Activated CD4-positive, alpha-beta T cell treated with anti-CD3 and anti-CD28 coated beads for 36 hours (primary cell): ENCODE measurements at places on chromosomes 4 and X. TPM values are rescaled to one million over a fixed set of nuclear protein-coding genes. Genes with fewer than 3 reads are reported as not detected.

DNA sequence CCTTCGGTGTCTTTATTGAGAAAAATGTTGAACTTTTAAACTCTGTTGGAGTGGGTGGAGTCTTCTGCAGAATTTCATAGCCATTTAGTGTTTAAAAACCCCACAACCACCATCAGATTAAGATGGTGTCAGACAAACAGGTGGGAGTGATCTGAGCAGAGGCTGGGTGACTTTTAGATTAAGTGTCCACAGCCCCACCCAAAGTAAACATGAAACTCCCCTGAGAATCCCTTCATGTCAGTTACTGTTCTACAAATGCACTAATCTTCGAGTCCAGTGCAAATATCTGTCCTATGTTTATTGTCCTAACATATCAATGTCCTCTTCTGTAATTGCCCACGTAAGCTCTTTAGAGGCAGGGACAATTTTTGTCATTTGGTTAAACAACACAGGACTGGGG lies 175.6 kb upstream of the RBPJ start:
- no peak for DNase-seq

Gene MAGEC3
- not detected for total RNA-seq

GRCh38 chr4:121712001-121712651 lies 15.3 kb upstream of the ANXA5 start:
- no peak for DNase-seq

- DNase-seq = no peak
Observed at GRCh38 chr4:173231916-173232315, 63.3 kb downstream of the GALNT7 start.

Gene C4orf50
- total RNA-seq = 0.05 TPM

GRCh38 chrX:63784346-63784901 lies 590 bp downstream of the ARHGEF9 start:
- DNase-seq = no peak

GRCh38 chrX:45714866-45715265 lies 514.2 kb upstream of the DIPK2B start:
- peak; percentile 54 for DNase-seq

Gene BEX1
- total RNA-seq = not detected

Gene SLC26A1
- 0.21 TPM for total RNA-seq

Gene MAGEB6B
- not detected for total RNA-seq

- no peak for DNase-seq
Observed at GRCh38 chr4:113699772-113700171, 61.8 kb downstream of the CAMK2D start.

DNA sequence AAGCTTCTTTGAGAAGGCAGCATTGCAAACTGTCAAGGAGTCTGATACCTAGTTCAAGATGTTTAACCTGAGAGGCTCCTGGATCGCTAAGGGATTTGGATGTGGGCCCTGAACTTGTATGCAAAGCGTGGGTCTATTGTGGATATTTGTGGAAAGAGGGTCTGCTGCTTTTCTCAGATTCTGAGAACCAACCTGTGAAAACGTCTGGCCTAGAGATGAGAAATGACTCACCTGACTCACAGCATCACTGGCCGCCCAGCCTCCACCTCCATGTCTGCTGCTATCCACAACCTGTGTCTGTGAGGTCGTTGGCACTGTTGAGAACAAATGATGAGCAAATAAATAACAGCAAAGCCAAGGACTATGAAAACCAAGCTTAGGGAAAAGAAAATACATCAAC lies 33.3 kb upstream of the PROM1 start:
- DNase-seq = no peak

DNA sequence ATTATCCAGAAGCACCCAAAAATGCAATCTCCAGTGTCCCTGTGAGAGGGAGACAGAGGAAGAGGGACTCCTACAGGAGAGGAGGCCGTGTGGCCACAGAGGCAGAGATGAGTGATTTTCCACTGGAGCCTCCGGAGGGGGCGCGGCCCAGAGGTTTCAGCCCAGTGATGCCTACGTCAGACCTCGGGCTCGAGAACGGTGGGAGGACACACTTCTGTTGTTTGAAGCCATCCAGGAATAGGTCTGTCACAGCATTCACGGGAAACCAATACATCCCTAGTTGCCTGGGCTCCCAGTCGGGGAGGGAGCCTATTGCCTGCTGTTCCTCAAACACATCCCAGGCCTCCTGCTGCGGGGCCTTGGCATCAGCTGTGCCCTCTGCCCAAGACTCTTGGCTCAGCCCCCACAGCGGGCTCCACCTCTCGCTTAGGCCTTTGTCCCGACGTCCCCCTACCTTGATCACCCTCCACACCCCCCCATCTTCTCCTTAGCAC lies 39.2 kb upstream of the HMX1 start:
- no peak for DNase-seq

Gene ABCG2
- 0.39 TPM for total RNA-seq

- DNase-seq = no peak
Observed at GRCh38 chrX:55484948-55485347, 4.7 kb downstream of the USP51 start.

Gene ADH7
- total RNA-seq = not detected

GRCh38 chrX:131544218-131544617 lies 344 bp downstream of the OR13H1 start:
- DNase-seq = no peak

- DNase-seq = peak; percentile 17
Observed at GRCh38 chr4:38802561-38803355, 1.8 kb downstream of the TLR1 start.

Gene NOX1
- total RNA-seq = not detected

DNA sequence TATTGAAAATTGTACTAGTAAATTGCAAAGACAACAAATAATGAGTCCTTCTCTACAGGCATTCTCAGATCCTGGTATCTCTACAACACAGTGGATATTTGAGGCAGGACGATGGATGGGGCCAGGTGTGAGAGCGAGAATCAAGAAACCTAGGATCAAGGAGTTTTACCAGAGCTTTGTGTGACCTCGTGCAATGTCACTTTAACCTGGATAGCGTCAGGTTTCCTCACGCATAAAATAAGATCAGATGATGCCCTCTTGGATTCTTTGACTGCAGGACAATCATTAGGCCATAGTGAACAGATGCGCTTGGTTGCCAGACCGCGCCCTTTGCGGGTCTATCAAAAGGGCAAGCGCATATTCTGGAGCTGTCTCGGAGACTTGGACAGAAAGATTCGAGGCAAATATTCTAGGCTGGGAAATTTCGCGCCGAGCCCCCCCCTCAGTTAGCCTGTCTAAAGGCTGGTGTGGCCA lies 66.6 kb downstream of the FBXO8 start:
- DNase-seq = no peak
